ENCODE measurements at places on chromosomes 11 and 22.

- DNase-seq = peak; percentile 92
Measured at GRCh38 chr11:16280256-16280682, 76.1 kb downstream of the SOX6 start.

- peak; percentile 76 for DNase-seq
Measured at GRCh38 chr11:128884703-128885338, 6.3 kb upstream of the KCNJ5 start.

DNA sequence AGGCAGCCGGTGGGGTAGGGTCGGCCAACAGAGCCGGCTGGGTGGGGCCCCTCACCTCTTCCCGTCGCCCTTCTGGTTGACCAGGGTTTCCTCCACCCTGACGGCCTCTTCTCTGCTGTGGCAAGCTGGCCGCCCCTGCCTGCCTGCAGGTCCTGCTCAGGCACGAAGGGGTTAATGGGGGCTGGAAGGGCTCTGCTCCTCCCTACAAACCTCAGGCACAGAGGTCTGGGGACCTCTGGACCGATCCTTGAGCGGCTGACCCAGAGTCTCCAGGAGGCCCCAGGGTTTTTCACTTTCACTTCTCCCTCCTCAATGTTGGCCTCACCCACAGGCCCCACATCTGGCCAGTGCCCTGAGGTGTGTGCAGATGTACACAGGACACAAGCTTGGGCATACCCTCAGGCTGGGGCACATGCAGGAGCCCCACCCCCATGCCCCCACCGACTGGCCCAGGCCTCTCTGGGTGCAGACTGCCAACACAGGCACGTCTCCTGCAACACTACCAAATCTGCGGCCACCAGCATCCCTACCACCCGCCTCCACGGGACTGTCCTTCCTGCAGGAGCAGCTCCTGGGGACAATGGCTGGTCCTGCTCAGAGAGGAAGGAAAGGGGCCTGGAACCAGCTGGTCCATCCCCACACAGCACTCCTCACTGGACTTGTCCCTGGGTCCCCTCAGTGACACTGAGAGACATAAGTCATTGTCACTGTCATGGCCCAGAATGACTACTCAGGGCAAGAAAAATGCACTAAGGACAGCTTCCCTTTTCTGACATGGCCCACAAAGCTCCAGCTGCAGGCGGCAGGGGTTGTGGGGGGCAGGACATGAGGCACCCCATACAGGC, 3.2 kb upstream of the TBX1 start:
- DNase-seq = peak; percentile 16

- no peak for DNase-seq
Measured at GRCh38 chr22:23557036-23557435, 23.1 kb downstream of the IGLL1 start.

- DNase-seq = no peak
Measured at GRCh38 chr11:74037309-74037708, 28.4 kb upstream of the UCP3 start.

DNA sequence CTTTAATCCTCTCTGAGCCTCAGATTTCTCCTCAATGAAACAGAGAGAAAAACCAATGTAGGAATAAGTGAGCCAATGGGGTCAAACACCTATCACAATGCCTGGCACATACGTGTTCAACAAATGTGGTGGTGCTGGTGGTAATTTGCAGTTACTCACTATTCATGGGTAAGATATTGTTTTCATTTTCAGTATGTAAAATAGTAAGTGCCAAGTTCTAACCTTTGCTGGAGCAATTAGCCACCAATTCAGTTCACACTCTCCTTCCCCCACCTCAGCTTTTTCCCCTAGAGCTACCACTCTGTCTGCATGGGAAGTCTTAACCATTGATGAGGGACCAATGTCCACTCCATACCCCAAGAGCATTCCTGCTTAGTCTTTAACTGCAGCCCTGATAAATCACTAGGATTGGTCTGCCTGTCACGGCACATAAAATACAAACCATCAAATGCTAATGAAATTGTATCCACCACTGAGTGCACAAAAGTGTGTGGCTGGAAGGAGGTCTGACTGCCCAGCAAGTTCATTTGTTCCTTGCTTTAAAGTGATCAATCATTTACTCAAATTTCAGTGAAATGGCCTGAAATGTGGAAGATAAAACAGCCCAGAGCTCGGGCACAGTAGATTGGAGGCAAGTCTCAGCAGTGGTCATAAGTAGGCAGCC, 187.4 kb upstream of the API5 start:
- no peak for DNase-seq

All from transverse colon (tissue), 4 donors.